ENCODE measurements at places on chromosomes 12 and 14. TPM values are rescaled to one million over a fixed set of nuclear protein-coding genes. Genes with fewer than 3 reads are reported as not detected.

RPL10L gene
- total RNA-seq = not detected

USP5 gene
- total RNA-seq = 95.4 TPM

NINJ2 gene
- total RNA-seq = 7.8 TPM

DNA sequence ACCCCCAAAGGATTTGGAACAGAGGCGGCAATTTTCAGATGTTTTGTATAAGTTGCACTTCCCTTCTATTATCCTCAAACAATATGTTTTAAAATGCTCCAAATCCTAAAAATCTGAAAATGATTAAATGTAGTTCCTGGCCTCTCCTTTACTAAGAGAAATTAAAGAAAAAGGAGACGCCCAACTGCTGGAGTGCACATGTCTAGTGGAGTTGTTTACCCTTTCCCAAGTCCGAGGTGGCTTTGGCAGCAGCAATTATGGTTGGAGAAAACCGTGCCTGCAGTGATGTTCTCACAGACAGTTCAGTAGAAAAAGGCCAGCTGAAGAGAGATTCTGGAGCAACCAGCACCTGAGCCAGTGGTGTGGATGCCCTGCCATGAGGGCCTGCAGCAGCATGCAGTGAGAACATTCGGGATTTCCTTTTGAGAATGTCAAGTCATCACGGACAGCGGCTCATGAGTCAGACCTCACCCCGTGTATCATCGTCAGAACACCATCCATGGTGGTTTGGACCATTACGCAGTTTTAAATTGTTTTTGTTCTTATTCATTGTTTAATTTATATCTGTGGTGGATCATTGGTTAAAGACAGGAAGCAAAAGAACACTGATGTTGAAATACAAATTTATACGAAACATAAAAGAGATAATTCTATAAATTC, 179.0 kb upstream of the KRR1 start:
- H3K4me1 ChIP-seq = no peaks in the 10 kb centered on the region

- H3K4me1 ChIP-seq = no peaks in the 10 kb centered on the region
- no peak overlapping the region for H3K4me3 ChIP-seq
- no peak overlapping the region for H3K27ac ChIP-seq
- H3K36me3 ChIP-seq = no peaks in the 10 kb centered on the region
- DNase-seq = no peak
These were observed 70.1 kb upstream of the HOXC13 start for GRCh38 chr12:53868511-53868986.

DNA sequence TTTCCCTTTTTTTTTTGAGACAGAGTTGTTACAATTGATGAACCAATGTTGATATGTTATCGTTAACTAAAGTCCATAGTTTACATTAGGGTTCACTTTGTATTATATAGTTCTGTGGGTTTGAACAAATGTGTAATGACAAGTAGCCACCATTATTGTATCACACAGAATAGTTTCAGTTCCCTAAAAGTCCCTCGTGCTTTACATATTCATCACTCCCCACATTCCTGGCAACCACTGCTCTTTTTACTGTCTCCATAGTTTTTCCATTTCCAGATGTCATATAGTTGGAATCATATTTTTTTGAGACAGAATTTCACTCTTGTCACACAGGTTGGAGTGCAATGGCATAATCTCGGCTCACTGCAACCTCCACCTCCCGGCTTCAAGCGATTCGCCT, 12.5 kb downstream of the HSD17B6 start:
- no peaks in the 10 kb centered on the region for H3K36me3 ChIP-seq
- H3K4me1 ChIP-seq = no peaks in the 10 kb centered on the region
- H3K27me3 ChIP-seq = no peaks in the 10 kb centered on the region
- no peak overlapping the region for H3K27ac ChIP-seq
- no peak for DNase-seq
- H3K4me3 ChIP-seq = no peak overlapping the region

- H3K4me3 ChIP-seq = no peak overlapping the region
- H3K27ac ChIP-seq = no peak overlapping the region
- no peaks in the 10 kb centered on the region for H3K4me1 ChIP-seq
- no peaks in the 10 kb centered on the region for H3K27me3 ChIP-seq
- no peak for DNase-seq
These were observed 419.9 kb downstream of the LRIG3 start for GRCh38 chr12:58500399-58500798.

GRCh38 chr12:106112145-106112821, 26.5 kb downstream of the NUAK1 start:
- no peak overlapping the region for H3K27ac ChIP-seq
- no peaks in the 10 kb centered on the region for H3K36me3 ChIP-seq
- H3K27me3 ChIP-seq = peaks cover 23% of the 10 kb centered on the region
- DNase-seq = no peak
- peaks cover 4% of the 10 kb centered on the region for H3K4me1 ChIP-seq
- no peak overlapping the region for H3K4me3 ChIP-seq

DNA sequence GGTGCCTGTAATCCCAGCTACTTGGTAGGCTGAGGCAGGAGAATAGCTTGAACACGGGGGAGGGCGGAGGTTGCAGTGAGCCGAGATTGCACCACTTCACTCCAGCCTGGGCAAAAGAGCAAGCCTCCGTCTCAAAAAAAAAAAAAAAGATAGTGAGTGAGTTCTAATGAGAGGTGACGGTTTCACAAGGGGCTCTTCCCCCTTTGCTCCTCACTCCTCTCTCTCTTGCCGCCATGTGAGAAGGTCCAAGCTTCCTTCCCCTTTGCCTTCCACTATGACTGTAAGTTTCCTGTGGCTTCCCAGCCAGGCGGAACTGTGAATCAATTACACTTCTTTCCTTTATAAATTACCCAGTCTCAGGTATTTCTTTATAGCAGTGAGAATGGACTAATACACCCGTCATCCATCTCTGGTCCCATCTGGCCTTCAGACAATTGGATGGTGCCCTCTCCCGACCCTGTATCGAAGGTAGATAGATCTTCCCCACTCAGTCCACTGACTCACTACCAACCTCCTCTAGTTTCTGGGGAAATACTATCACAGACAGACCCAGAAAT, 27.0 kb upstream of the RCOR1 start:
- H3K27me3 ChIP-seq = peaks cover 2% of the 10 kb centered on the region
- H3K36me3 ChIP-seq = no peaks in the 10 kb centered on the region
- peaks cover 12% of the 10 kb centered on the region for H3K4me1 ChIP-seq
- DNase-seq = no peak
- no peak overlapping the region for H3K27ac ChIP-seq

DNA sequence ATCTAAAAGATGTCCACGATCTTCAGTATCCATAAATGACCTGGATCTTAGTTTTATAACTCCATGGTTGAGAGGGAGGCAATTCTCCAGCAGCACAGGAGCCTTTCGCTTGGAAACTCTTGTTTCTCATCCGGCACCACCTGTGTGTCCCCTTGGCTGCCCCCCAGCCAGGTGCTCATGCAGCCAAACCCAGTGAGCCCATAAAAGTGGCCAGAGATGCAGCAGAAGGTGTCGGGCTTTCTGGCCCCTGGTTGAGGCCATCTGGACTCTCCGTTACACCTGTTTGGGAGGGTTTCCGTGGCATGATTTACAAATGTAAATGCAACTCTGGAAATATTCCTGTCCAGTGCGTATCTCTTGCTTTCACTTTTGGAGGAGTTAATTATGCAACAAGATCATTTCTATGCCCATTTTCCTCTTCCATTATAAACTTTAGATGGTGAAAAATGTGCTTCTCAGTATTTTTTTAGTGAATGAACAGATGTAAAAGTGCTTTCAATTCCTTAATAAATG, 291.1 kb downstream of the DIO2 start:
- H3K27ac ChIP-seq = no peak overlapping the region
- H3K27me3 ChIP-seq = no peaks in the 10 kb centered on the region
- DNase-seq = no peak
- no peaks in the 10 kb centered on the region for H3K36me3 ChIP-seq

DNA sequence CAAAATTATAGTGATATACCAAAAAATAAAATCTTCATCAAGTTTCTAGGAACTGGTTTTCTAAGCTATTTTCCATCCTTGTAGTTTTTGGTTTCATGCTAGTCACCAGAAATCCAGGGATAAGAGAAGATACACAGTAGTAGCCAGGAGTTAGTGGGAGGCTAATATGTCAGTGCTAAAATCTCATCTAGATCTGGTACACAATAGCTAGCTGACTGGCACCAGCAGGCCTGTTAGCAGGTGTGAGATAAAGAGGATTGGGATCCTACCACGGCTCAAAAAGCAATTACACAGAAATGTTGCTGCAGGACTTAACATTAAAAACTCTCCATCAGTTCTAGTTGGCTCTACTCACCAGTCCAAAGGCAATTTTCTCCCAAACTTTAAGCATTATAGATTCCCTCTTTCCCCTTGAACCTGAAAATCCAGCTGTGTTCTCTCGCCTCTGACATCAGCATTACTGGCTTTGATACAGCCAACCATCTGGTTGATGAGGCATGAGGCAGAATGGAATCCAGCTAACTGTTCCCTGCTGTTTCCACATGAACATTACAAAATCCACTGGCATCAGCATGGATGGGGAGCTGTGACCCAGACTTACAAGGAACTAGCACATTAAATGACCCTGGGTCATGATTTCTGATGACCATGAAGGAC, 41.8 kb upstream of the CCDC196 start:
- no peak overlapping the region for H3K4me3 ChIP-seq
- DNase-seq = no peak
- H3K27ac ChIP-seq = no peak overlapping the region
- H3K27me3 ChIP-seq = no peaks in the 10 kb centered on the region
- H3K4me1 ChIP-seq = no peaks in the 10 kb centered on the region

All from activated naive CD8-positive, alpha-beta T cell treated with anti-CD3 and anti-CD28 coated beads, Interleukin-2, amount 10 ng/mL, durations not matched to agents 7 days and 5 days (primary cell).